NCI-H446 treated with DMSO at 0.1 percent for 48 hours (cell line): ENCODE measurements at places on chromosomes 13 and 19.

GRCh38 chr19:52943134-52943883 lies 19.4 kb downstream of the ZNF816 start:
- no peak for DNase-seq

DNA sequence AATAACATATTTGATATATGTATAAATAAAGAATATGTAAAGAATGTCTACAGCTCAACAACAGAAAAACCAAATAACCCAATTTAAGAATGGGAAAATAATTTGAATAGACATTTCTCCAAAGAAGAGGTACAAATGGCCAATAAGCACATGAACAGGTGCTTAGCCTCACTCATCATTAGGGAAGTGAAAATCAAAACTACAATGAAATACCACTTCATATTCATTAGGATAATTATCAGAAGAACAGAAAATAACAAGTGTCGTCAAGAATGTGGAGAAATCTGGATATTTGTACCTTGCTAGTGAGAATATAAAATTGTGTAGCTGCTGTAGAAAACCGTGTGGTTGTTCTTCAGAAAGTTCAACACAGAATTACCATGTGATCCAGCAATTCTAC lies 8.4 kb upstream of the SUPT20H start:
- DNase-seq, result no peak

DNA sequence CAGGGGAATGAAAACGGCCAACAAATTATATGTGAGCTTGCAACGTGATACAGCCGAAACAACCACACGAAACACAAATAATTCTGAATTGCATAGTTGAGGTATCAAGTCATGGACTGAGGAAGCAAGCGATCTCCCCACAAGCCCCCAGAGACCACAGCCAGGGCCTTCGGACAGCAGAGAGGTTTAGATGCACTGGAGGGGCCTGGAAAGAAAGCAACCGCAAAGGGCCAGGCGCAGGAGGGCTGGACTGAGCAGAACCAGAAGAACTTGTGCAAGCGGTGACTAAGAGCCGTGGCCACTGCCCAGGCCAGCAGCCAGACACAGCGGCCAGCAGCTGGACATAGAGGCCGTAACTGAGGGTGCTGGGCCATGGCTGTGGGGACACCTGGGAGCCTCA lies 131.4 kb downstream of the TNFRSF19 start:
- DNase-seq, result no peak

DNA sequence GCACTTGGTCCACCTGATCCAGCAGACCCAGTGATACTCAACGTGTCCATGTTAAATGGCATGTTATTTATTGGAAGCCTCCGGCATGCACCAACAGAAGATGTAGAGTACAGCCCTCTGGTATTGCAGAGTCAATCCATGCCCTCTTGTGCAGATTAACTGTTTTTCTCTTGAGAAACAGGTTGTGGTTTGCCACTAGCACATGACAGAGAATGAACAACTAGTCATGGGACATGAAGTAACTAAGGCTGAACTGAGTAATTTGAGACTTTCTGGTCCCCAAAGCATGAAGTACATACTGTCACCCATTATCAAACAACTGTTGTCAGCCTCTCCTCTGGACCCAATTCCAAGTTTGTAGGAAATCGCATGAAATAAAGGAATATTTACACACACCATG lies 3.2 kb downstream of the ZNF562 start:
- DNase-seq, result no peak

DNA sequence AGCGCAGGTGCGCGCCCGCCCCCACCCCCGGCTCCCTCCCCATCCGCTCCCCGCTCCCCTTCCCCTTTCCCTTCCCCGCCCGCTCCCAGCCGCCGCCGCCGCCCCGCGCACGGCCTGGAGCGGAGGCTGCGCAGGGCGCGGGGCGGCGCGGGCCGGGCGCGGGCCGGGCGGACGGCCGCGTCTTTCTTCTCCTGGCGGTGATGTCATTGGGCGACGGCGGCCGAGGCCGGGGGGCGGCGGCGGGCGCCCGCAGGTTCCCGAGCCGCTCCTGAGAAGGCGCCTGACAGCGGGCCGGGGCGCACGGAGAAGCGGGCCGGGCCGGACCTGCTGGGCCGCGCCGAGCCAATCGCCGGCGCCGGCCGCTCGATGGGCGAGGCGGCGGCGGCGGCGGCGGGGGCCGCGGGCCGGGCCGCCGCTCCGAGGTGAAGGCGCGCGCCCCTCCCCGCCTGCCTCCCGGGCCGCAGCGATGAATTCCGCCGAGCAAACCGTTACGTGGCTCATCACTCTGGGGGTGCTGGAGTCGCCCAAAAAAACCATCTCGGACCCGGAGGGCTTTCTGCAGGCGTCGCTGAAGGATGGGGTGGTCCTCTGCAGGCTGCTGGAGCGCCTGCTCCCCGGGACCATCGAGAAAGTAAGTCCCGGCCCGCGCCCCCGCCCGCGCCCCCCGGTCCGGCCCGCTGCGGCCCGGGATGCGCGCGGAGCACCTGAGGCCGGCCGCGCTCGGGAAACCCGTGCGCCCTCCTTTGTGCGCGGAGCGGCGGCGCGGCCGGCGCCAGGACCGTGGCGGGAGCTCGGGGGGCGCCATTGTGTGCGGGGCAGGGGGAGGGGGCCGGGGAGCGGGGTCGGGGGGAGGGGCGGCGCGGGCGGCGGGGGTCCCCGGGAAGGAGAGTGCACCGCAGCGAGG lies at the start of gene ARHGEF7:
Gene ARHGEF7 (plus strand): TSS at position 250 of the 904 bp plus-strand sequence. CDS start 217 bp downstream, at position 467.
- DNase-seq, result no peak

GRCh38 chr19:11264452-11265176 lies 2.3 kb upstream of the DOCK6 start:
- no peak for DNase-seq

GRCh38 chr19:13843104-13843921 lies 33.6 kb upstream of the NANOS3 start:
- DNase-seq, result no peak

DNA sequence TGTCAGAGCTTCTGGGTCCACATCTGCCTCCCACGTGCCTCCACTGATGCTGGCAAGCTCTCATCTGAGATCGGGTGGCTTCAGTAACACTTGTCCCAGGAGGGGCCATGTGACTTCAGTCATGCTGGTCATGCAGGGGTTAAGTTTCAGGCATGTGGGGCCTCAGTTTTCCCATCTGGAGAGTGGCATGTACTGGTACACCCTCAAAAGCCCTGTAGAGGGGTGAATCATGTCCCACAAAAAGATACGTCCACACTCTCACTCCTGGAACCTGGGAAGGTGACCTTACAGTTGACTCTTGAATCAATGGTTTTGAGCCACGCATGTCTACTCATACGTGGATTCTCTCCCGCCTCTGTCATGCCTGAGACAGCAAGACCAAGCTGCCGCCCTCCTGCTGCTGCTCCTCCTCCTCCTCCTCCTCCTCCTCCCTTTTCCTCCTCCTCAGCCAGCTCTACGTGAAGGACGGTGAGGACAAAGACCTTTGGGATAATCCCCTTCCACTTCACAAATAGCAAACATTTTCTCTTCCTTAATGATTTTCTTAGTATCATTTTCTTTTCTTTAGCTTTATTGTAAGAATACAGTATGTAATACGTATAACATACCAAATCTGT lies 53.7 kb downstream of the COMP start:
- DNase-seq, result no peak

GRCh38 chr13:20518660-20519100 lies 7.0 kb downstream of the CRYL1 start:
- DNase-seq, result no peak

DNA sequence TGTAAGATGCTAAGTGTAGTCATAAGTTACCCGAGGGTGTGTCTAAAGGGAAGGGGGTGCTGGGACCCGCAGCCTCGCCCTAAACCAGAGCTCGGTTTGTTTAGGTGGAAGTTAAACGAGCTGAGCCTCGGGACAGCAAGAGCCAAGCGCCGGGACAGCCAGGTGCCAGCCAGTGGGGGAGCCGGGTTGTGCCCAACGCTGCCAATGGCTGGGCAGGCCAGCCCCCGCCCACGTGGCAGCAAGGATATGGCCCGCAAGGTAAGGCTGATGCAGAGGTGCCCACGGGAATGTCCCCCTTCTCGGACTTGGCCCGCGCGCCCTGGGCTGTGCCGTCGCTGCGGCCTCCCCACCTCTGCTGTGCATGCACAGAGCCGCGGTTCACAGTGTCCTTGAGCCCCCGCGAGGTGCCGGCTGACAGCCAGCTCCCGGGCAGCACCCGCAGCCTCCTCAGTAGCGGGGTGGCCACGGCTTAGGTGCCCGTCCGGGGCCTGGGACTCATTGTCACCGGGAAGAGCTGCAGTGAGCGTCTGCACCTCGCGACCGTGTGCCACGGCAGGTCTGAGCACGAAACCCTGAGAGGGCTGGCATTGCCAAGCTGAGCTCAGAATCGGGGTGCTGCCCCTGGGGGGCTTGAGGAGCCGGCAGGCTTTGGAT lies 9.3 kb upstream of the RPS15 start:
- no peak for DNase-seq

GRCh38 chr19:48196933-48197665 lies 26.6 kb downstream of the ZSWIM9 start:
- DNase-seq, result no peak

DNA sequence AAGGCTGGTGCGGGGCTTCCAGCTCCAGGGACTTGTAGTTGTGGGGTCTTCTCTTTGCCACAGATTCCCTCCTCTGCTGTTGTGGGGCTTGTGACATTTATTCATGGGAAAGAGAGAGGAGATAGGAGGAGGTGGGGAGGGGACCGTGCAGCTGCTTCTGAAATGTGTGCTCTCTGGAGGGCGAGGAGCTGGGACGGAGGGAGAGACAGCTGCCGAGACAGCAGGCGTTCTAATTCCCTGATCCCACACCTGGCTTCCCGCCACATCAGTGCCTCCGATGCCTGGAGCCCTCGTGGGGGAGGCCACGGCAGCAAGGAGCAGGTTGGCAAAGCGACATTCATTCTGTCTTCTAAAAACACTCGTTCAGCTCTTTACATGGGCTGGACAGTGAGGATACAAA lies 164.4 kb downstream of the USP12 start:
- peak; percentile 46 for DNase-seq

GRCh38 chr19:34067861-34068271 lies 104.4 kb upstream of the LSM14A start:
- DNase-seq, result no peak

GRCh38 chr13:77898097-77898496 lies 20.5 kb downstream of the EDNRB start:
- no peak for DNase-seq

- no peak for DNase-seq
Observed at GRCh38 chr13:75139291-75139690, 342.7 kb downstream of the TBC1D4 start.

- DNase-seq, result no peak
Observed at GRCh38 chr19:1851654-1852580, 3.6 kb upstream of the REXO1 start.

DNA sequence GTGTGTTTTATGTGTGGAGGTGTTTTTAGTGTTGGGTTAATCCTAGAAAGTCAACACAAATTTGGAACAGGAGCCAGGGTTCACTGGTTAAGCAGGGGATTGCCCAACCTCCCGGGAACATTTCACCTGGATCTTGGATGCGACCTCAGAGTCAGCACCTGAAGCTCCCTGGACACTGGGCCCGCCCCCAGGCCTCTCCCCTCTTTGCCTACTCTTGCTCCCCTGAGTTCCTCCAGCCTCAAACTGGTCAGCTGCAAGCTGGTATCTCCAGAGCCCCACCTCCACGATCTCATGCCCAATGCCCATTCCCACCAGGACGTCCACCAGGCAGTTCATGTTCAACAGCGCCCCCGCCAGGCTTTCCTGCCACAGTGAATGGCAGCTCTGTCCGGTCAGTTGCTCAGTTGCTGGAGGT lies 9.7 kb downstream of the HSD17B14 start:
- no peak for DNase-seq

GRCh38 chr19:1570836-1571235 lies 2.7 kb upstream of the MEX3D start:
- DNase-seq, result no peak

DNA sequence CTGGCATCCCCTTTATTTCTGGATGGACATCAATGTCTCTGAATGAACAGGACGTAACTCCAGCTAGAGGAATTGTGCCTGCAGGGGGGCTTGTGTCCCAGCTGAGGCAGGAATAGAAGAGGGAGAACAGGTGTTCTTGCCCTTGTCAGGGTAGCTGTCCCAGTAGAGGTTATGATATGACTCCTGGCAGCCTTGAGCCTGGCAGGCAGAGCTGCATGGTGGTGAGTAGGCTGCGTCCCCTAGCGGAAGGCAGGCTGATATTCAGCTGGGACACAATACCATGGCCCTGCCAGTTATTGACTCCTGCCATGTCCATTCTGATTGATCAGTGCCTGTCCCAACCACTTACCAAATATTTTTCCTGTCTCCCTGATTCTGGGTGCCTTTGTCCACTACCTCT lies 197.2 kb downstream of the RAP2A start:
- DNase-seq, result no peak

DNA sequence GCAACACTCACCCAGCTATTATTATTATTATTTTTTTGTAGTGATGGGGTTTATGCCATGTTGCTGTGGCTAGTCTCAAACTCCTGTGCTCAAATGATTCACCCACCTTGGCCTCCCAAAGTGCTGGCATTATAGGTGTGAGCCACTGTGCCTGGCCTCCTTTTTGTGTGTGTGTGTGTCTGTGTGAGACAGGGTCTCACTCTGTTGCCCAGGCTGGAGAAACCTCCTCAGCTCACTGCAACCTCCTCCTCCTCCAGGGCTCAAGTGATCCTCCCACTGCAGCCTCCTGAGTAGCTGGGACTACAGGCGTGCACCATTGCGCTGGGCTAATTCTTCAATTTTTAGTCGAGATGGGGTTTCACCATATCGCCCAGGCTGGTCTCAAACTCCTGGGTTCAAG lies 3.6 kb upstream of the MYDGF start:
- no peak for DNase-seq

DNA sequence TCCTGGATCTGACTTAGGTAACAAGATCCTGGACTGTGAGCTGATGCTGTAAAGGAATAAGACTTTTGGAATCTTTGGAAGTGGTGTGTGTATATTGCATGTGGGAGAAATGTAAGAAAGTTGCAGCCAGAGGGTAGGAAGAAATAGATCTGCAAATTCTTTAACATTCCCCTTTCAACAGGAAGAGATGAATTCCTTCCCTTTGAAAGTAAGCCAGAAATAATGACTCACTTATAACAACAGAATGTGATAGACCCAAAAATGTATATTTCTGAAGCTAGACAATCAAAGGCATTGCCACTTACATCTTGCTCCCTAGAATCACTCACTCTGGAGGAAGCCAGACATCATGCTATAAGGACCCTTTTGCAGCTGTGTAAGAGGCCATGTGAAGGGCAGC lies 9.8 kb upstream of the SIAH3 start:
- DNase-seq, result no peak

DNA sequence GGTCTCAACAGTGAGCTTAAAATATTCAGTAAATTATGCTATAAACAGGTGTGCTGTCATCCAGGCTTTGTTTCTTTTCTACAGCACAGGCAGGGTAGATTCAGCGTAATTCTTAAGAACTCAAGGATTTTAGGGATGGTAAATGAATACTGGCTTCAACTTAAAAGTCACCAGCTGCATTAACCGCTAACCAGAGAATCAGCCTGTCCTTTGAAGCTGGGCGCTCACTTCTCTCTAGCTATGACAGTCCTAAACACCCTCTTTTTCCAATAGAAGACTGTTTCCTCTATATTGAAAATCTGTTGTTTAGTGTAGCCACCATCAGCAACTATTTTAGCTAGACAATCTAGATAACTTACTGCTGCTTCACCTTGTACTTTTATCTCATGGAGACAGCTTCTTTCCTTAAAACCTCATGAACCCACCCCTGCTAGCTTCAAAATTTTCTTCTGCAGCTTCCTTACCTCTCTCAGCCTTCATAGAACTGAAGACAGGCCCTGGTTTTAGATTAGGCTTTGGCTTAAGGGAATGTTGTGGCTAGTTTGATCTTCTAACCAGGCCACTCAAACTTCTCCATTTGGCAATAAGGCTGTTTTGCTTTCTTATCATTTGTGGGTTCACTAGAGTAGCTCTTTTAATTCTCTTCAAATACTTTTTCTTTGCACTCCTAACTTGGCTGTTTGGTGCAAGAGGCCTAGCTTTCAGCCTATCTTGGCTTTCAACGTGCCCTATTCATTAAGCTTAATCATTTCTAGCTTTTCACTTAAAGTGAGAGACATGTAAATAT lies 89.5 kb downstream of the USP12 start:
- DNase-seq, result no peak
